ENCODE measurements at places on chromosomes 13 and 19.

DNA sequence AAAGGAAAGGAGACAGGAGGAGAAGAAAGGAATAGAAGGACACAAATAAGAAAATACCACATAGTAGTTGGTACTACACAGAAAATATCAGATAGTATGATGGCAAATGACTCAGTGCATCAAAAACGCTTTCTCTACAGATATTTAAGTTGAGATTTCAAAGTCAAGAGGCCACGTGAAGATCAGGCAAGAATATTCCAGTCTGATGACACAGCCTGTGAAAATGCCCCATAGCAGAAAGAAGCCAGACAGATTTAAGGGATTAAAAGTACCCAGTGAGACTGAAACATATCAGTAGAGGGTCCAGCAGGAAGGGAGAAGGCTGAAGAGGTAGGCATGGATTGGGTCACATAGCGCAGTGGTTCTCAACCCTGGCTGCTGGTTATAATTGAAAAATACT, 113.7 kb downstream of the VWA8 start:
- no peak for DNase-seq

GRCh38 chr13:99987154-99988019, 5.8 kb downstream of the ZIC2 start:
- no peak for DNase-seq

DNA sequence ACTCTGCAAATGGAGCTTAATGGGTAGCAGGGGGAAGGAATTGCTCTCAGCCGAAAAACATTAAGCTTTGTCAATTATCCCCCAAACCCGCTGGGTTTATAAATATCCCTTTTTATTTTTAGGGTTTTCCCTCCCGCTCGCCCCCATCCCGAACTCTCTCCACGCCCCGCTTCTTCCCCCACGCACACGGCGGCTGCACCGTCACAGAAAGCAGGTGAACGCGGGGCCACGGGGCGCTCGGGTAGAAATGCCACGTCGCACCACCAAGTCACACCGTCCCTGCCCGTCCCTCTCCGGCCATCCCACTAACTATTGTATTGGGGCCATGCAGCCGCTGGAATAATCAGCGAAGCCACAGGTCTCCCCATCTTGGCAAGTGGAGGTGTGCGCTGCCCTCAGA, 3.5 kb downstream of the PTPRS start:
- no peak for DNase-seq

DNA sequence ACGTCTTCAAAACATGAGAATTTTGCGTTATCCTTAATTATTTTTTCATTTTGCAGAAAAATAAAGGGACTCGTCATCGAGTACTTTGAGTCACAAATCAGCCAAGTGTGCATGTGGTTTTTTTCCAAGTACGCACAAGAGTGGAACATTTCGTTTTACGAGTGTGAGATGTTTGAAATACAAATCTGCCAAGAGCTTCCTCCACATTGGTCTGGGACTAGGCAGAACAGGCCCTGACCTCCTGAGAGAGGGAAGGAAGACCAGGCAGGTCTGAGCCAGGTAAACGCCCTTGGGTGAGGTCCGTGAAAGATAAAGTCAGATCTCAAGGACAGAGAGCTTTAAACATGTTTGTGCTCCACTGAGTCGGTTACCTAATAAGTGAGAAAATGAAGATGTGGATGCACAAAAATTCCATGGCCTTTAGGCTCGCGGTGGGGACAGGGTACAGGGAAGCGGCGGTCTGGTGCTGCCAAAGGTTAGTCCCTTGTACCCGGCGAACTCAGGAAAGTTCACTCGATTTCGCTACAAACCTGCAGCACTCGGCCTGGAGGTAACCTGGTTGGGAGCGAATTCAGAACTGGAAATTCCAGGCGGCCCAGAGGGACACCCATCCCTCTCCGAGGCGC, 473 bp upstream of the ITM2B start:
- DNase-seq: no peak

DNA sequence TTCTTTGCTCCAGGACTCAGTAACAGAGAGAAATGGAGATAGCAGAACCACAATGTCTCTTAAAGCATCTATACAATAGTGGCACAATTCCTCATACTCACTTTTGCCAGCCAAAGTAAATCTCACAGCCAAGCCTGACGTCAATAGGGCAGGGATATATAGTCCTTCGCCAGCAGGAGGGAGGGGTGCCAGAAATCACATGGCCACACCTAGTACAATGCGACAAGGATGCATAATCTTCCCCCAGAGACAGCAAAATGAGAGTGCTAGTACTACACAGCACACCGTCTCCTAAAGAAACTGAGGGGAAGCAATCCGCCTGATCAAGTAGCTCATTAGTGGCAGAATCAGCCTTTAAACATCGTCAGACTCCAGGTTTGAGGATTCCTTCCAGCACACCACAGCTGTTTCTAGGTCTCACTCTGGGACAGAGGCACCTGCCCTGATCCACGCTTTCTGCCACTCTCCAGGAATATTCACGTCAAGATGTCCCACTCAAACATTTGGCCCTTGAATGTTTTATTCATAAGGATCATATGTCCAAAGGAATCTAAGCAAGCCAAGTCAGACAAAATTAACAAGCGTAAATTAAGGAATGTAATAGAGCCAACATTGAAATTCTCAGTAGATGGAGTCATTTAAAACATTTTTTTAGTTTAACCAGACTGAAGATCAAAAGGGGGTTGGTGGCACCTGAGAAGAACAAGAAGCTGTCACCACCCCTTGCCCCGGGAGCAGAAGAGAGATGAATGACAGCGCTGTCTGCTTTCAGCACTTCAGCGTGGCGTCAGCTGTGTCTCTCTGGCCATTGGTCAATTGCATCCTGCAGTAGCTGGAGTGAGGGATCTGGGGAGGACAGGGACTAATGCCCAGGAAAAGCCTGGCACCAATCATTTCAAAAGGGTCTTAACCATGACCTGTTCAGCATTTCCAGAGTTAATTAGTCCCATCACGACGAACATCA, 63.5 kb upstream of the SERP2 start:
- no peak for DNase-seq

GRCh38 chr13:26482451-26483197, 74.9 kb upstream of the WASF3 start:
- DNase-seq: no peak

All from esophagus squamous epithelium (tissue), 5 donors.